ENCODE measurements at places on chromosomes 2 and 18.

GRCh38 chr2:45168711-45169338 is 159.6 kb upstream of the SIX2 start:
- DNase-seq, result no peak

DNA sequence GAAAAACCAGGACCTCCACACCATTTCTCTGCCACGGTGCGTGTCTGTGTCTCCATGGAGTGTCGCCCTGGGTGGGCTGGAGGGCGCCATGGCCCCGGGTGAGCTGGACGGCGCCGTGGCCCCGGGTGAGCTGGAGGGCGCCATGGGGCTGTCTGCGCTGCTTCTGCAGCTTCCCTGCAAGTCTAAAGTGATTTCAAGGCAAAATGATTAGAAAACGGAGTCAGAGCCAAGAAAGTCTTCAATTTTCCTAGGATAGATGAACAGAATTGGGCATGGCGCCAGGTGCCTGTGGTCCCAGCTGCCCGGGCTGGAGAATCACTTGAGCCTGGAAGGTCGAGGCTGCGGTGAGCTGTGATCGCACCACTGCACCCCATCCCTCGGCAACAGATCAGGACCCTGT is 27.7 kb upstream of the NFATC1 start:
- DNase-seq, result no peak

DNA sequence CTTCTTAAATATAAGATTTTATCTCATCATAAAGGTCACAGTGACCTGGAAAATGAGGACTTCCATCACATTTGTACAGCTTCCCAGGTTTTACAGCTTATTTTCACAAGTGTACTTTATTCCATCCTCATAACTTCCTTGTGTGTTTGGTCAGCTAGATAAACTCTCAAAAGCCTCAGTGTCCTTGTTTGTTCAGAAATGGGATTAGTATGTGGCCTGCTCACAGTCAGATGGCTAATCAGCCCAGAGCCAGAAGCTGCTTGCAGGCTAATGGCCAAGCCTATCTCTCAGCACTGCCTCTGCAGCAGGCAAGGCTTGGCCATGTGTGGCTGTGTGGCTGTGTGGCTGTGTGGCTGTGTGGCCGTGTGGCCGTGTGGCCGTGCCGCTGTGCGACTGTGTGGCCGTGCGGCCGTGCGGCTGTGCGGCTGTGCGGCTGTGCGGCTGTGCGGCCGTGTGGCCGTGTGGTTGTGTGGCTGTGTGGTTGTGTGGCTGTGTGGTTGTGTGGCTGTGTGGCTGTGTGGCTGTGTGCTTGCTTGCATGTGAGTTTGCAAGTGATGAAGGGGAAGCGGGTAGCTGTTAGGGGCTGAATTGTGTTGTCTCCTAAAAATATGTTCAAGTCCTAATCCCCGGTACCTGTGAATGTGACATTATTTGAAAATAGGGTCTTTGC is 233.0 kb upstream of the TNP1 start:
- DNase-seq, result no peak

DNA sequence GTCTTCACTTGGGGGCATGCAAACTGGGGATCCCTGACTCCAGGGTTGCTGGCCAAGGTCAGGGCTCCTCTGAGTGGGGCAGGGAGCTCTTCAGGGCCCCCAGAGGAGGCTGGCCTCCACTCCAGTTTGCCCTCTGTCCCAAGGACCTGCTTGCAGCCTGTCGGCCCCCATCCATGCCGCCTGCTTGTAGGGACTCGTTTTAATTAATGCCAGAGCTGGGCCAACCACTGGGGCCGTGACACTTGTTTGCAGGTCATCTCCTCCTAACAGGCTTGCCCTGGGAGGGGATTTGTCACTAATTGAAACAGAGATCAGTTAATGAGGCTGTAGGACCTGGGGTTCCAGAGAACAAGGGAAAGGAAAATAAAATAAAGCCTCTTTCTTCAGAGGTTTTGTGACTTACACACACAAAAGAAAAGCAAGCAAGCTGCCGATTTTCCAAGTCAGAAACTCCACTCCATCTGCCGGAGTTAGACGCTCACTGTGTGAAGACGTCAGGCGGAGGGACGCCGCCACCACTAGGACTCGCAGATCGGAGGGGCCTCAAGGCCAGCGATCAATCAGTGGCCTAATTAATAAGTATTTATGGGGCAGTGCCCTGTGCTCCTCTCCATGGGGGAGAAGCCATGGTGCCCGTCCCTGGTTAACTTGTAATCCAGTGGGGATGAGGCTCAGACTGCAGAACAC is 75.9 kb downstream of the SFXN5 start:
- no peak for DNase-seq

- no peak for DNase-seq
These were observed 181.5 kb downstream of the TCF4 start for GRCh38 chr18:55406451-55406991.

- no peak for DNase-seq
These were observed 33.2 kb downstream of the CDH2 start for GRCh38 chr18:28143725-28144124.

GRCh38 chr18:56402872-56403516 is 235.4 kb downstream of the TXNL1 start:
- no peak for DNase-seq

DNA sequence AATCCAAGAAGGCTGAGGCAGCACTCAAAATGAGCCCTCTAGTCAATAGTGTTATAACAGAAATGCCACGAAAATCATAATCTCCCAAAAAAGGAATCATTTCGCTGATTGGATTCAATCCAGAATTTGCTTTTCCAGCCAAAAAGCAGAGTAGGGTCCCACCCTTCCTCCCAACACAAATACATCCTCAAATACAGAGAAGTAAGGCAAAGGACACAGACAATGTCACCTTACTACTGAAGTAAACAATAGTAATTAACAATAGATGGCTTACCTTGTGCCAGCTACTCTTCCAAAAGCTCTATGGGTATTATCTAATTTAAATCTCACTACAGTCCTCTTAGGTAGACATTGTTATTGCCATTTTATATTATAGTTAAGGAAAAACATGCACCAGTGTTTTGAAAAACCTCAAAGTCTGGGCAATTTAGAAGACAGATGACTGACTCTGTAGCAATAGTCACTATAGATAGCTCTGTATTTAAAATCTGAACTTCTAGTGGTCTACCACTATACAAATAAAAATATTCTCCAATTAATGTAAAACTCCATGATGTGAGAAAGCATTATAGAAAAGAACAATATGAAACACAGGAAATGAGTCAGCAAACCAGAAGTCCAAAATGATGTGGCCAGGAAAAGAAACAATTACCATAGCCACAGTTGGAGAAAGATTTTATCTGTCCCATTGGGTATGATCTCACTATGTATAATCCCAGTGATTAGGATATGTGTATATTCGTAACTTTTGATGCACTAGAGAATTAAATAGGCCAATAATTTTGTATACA is 305.0 kb upstream of the ERBB4 start:
- no peak for DNase-seq

DNA sequence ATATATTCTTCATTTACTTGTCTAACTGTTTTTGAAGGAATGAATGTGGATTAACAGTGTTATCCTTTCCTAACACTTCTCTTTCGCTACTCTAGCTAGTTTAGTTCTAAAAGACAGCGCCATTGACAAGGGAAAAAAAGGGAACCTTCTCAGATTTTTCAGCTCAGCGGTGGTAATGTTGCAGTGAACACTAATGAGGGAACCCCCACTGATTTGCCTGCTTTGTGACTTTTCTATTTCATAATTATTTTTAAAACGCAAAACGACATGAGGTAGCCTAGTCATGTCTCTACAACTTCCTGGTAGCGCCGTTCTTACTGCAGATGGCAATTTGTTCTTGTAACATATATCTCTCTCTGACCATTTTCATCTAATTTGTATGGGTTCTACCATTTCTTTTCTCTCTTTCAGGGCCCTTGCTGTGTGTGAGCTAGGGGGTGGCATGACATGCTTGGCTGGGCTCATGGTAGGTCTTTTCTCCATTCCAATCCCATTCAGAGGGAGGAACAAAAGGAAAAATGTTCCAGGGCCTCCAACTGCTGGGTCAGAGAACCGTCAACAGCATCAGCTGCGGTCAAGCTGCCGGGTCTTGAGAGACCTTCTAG is 235.5 kb upstream of the SIX3 start:
- no peak for DNase-seq

DNA sequence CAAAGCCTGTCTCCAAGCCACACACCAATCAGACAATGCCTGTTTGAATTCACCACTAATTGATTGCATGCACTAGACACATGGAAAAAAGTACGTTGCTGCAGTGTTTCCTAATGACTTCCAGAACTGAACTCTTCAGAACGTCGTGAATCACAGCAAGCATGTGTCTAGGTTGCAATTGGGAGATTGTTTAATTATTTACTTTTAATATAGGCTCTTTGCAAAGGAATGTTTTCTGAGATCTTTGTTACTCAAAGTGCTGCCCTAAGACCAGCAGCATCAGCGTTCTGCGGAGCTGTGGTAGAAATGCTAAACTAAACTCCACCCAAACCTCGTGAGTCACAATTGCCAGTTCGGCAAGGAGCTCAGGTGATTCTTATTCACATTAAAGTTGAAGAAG is 52.7 kb upstream of the CCDC68 start:
- no peak for DNase-seq

- DNase-seq, result no peak
These were observed 2.0 kb upstream of the ZFAND2B start for GRCh38 chr2:219204425-219205164.
